RCC 7860 (cell line): ENCODE measurements at places on chromosomes 2 and 18.

GRCh38 chr2:222872551-222872950, 11.7 kb downstream of the ACSL3 start:
- no peak for DNase-seq

- DNase-seq, result no peak
Observed at GRCh38 chr18:39113790-39114189, 1548.2 kb upstream of the CELF4 start.

- DNase-seq, result no peak
Observed at GRCh38 chr2:236782938-236783337, 213.3 kb downstream of the ACKR3 start.

DNA sequence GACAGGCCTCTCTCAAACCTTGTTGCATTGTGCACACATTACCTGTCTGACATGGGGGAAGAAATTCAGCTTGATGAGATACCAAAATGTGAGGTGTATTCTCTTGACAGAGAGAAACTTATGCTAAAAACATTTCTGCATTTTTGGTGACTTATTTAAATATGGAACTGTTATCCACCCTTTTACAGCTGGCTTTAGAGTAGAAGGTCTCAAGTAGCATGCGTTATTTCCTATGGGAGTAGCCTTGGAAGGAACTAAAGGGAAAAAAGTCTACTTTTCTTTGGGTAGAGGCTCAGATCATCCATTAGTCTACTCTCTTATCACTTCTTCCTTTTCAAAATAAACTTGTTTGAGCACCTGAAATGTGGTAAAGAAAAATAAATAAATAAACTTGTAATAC, 56.5 kb upstream of the TWSG1 start:
- DNase-seq, result no peak

GRCh38 chr2:72211350-72211749, 63.7 kb upstream of the CYP26B1 start:
- DNase-seq, result peak; percentile 55
